CD4-positive, alpha-beta memory T cell (primary cell): ENCODE measurements at places on chromosomes 5 and 9.

GRCh38 chr5:41869151-41869723, 988 bp downstream of the OXCT1 start:
- DNase-seq = peak; percentile 42

- no peak for DNase-seq
Observed at GRCh38 chr5:67192719-67193438, 3.7 kb downstream of the CD180 start.

DNA sequence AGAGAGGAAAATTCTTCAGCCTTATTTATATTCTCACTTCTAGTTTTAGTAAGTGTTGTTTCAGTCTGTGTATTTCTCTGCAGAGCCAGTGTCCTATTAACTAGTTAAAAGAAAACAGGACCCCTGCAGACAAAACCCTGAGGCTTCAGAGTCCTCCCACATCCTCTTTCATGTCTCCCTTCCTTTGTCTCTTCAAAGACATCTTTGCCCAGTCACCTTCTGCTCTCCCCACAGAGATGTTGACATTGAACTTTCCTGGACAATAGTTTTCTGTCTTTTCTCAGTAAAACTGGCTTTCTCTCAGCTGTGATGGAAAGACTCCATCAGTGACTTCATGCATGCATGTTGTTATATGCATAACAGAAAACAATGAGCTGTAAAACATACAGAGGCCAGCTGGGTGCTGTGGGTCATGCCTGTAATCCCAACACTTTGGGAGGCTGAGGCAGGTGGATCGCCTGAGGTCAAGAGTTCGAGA, 20.2 kb downstream of the GRAMD2B start:
- DNase-seq = no peak

- no peak for DNase-seq
Observed at GRCh38 chr5:113495422-113495841, 7.2 kb upstream of the MCC start.

- no peak for DNase-seq
Observed at GRCh38 chr5:68533051-68533450, 317.5 kb downstream of the PIK3R1 start.
